GM12891 (cell line): ENCODE measurements at places on chromosomes 2 and 18.

DNA sequence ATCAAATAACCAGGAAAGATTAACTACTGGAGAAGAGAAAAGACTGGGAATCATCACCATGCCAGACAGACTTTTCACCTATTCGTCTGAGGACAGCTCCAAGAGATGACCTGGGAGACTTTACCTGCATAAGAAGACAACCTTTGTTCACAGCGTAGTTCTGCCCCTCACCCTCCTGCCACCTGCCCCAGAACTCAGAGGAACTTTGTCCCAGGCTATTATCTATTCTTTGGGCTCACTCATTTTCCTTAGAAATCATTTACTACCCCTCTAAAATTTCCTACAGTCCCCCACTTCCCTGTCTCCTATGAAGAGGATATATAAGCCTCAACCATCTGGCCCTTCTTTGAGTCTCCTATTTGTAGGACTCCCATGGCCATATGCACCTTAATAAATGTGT is 19.3 kb upstream of the COPS8 start:
- no peak for DNase-seq

DNA sequence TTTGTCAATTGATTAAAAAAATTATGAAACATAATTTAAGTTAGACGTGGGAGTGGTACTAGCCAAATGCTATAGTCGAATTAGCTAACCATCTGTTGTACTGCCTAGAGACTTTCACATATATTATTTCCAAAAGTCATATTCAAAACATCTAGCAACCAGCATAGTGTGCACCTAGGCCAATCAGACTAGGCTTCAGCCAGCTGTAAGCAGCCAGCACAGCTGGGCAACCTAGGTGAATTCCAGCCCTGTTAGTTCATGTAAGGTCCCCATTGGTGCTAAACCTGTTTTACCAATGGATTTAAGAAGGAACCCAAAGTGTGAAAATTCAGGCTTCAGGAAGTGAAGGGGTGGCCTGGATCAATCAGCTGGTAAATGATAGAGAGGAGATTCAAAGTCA is 144.3 kb downstream of the BCL2 start:
- DNase-seq = no peak

GRCh38 chr2:45964223-45964841 is 312.9 kb downstream of the PRKCE start:
- no peak for DNase-seq

- DNase-seq = no peak
Measured at GRCh38 chr18:5393779-5394178, 98.3 kb upstream of the ZBTB14 start.

DNA sequence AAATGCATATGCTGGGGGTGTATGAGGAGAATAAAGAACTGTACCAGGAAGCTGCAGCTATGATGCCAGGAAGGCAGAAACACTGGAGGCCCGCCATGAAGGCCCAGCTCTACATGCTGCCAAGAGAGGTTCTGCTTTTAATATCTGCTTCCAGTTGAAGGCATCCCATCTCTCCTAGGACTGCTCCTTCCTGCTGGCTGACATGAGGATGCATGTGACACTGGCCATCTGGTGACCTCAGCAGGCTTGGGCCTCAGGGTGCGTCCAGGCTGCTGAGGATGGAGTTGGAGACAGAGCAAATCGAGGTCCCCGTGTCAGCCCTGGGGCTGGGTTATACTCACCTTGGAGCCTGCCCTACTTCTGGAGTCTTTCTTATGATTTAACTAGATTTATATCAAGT is 49.0 kb downstream of the PSMG2 start:
- no peak for DNase-seq

DNA sequence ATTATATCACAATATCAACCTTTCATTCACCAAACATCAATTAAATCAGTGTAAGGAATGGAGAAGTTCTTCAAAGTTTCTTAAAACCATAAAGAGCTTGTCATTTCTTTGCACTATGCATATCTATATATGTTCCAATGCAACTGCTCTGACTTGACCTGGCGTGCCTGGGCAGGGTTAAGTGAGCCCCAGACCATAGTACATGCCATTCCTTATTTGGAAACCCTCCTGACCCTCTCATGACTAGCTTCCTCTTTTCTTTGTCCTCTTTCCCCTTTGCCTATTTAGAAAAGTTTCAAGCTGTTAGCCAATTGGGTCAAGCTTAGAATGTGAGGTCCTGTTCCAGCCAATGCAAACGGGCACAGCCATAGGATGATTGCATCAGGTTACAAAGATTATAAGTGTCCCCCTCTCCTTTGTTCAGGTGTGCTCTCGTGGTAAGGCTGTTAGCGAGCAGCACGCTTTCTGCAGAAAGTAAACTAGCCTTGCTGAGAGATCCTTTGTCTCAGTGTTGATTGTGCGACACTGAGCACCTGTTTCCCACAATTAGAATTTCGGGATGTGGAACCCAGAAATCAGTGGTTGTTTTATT is 78.2 kb upstream of the UXS1 start:
- DNase-seq = no peak

- no peak for DNase-seq
Measured at GRCh38 chr18:2256577-2256976, 314.7 kb downstream of the METTL4 start.

GRCh38 chr2:144927429-144927828 is 407.5 kb upstream of the ZEB2 start:
- DNase-seq = no peak

DNA sequence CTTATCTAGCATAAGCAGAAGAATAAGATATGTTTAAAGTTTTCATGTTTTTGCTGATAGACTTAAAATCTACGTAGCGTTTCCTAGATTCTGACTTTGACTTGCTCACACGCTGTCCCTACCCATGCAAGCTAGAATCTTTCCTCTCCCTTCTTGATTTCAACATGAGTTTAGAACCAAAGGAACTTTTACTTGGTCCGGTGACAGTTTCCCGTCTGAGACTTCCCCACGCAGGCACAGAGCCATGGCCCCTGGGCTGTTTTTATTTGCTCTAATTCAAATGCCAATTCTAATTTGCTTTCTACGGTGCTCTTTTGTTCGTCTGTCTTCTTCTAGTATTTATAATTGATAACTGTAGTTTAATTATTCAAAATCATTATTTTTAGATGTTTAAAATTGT is 467.7 kb downstream of the PARD3B start:
- DNase-seq = no peak

DNA sequence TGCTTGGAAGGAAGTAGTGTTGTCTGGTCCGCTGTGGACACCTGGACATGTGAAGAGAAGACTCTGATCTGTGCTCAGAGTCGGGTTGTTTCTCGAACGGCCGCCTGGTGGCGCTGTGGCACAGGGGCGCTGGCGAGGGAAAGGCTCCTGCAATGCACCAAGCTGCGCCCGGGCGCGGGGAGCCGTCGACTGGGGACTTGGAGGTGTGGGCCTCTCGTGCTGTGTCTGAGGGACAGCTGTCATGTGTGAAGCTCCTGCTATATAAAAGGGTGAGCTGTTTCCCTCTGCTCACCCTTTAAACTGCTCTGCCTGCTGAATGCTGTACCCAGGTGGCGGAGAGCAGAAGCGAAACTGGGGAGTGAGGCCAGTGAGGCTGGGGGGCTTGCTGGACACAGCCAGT is 44.0 kb downstream of the GNAL start:
- peak; percentile 62 for DNase-seq

DNA sequence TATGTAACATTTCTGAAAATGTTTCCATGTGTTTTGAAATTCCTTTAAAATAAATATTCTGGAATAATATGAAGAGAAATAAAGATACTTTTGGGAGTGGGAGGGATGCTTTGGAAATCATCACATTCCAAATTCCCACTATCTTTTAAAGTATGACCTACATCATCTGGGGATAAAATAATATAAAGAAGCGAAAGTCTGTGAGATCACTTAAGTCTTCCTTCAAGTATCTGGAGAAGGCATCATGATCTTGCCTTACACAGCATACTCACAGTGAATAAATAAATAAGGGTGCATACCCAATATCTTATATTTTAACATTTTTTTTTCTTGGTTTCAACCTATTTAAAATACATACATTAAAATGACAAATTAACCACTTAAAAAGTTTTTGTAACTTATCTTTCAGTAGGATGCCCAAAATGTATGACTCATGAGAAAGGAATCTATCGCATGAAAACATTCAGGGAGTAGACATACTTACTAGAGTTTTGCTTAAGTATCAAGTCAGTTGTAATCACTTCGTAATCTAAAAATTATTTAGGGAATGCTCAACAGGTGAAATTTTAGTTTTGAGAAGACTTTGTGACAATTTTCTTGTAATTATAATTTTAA is 248.3 kb upstream of the COL3A1 start:
- no peak for DNase-seq

- no peak for DNase-seq
Measured at GRCh38 chr2:86747711-86748639, 27.9 kb downstream of the RMND5A start.

DNA sequence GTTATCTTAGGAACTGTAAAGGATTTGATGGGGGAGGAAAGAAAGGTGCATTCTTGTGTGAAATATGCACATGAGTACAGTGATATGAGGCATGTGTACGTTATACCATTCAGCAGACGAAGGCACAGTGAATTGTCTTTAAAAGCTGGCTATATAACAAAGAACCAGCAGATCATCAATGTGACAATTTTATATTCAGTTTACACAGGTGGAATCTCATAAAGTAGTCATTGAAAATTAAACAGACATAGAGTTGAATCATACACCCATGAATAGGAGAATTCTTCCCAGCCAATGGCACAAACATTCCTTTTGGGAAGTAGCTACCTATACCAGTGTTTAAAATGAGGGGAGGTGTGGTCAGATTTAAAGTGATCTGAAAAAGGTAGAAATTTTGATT is 470.3 kb downstream of the DSC3 start:
- DNase-seq = no peak
